ENCODE measurements at places on chromosomes 11 and 22.
A peak's percentile ranks its signal among the peaks of the same experiment; 100 is the strongest.

DNA sequence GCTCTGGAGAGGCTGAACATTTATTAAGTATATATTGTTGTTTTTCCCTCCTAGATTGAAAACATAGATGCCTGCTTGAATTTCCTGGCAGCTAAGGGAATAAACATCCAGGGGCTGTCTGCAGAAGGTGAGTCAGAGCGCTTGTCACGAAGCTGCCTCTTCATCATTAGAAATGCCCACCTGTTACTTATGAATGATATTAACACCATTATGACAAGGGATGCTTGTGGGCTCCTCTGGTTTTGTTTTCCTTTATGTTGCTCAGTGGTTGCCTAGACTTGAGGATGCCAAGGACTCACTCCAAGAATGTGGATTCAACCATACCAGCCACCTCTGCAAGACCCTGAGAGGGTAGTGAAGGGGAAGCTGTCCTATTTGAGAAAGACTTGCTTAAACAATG, 156.2 kb downstream of the NAV2 start:
- DNase-seq = peak; percentile 35

DNA sequence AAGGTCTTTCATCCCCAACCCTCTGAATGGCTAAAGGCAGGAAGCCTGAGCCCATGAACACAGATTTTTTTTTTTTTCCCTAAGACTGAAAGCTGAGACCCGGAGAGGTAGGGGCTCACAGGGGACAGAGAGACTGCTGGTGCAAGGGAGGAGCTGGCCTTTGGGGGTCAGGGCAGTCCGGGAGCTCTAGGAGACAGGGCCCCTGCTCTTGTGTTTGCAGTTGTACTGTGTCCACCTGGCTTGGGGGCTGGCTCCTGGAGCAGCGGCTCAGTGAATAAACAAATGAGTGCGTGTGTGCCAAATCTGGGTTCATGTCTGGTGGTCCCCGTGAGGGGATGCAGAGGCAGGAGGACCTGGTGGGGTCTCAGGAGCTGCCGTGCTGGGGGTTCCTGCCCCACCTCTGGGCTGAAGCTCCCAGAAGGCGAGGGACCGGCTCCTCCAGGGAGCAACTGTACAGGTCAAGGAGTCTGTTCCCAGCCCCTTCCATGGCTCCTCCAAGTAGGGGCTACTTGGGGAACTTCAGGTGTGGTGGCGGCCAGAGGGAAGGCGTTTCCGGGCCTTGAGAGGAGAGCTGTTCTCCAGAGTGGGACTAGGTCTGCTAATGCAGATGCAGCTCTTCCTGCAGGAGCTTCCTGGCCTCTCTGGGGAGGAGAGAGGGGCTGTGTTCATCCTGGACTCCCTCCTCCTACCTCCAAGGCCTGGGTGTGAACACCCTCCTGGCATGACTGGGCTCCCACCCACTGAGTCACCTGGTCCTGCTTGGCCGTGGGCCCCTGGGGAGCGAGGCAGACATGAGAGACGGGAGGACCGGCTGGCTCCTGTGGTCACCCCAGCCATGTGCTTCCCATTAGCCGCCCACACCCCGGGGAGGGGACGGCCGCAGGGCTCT, 57.6 kb downstream of the FBXO7 start:
- no peak for DNase-seq

DNA sequence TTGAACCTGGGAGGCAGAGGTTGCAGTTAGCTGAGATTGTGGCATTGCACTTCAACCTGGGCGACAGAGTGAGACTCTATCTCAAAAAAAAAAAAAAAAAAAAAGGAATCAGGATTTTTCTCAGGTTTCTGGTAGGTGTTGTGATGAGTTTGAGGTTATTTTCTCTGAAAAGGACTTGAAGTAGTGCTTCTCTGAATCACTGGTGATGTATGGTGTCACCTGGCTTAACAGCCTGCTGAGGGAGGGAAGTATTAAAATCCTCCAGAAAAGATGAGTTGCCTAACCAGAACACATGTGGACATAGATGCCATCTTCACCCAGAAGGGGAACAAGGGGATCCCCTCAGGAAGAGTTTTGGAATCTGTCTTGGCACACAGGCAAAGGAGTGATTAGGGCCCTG, 20.1 kb downstream of the SMARCB1 start:
- no peak for DNase-seq

DNA sequence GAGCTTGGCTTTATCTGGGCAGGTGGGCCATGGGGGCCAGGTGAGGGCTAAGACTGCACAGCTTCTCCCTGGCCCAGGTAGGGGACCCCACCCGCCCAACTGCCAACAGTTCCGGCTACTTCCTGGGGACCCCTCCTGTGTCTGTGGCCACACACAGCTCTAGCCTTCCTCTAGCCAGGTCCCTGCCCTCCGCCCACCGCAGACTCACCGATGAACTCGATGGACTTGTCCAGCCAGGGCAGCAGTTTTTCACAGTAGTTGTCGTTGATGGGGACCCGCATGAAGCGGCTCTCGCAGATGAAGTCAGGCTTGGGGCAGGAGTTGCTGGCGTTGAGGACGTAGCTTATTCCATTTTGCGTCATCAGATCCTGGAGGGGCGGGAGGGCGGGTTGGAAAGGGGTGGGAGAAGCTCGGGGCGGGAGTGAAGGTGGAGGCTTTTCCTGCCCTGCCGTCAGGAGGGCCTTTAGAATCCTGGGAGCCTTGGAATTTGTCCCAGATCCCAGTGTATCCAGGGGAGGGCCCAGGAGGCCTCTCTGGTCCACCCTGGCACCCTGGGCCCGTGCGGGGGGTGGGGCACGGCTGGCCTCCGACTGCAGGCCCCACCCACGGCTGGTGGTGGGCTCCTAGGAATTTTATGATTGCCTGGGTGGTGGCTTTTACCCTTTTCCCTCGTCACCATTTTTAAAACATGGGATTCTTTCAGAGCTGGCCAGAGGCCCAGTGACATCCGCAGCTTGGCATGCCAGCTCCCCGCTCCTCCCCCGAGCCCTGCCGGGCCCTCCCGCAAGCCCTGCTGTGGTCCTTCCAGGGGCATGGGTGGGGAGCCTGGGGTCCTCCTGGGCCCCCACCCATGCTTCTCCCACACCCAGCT, 13.9 kb downstream of the DUSP8 start:
- DNase-seq = no peak

GRCh38 chr22:45314786-45315185, 5.1 kb downstream of the FAM118A start:
- no peak for DNase-seq
